Stimulated activated CD4-positive, alpha-beta T cell treated with anti-CD3 and anti-CD28 coated beads, Interleukin-15, amount 100 ng/mL, for 1 hour (primary cell): ENCODE measurements at places on chromosomes 12 and 14.

DNA sequence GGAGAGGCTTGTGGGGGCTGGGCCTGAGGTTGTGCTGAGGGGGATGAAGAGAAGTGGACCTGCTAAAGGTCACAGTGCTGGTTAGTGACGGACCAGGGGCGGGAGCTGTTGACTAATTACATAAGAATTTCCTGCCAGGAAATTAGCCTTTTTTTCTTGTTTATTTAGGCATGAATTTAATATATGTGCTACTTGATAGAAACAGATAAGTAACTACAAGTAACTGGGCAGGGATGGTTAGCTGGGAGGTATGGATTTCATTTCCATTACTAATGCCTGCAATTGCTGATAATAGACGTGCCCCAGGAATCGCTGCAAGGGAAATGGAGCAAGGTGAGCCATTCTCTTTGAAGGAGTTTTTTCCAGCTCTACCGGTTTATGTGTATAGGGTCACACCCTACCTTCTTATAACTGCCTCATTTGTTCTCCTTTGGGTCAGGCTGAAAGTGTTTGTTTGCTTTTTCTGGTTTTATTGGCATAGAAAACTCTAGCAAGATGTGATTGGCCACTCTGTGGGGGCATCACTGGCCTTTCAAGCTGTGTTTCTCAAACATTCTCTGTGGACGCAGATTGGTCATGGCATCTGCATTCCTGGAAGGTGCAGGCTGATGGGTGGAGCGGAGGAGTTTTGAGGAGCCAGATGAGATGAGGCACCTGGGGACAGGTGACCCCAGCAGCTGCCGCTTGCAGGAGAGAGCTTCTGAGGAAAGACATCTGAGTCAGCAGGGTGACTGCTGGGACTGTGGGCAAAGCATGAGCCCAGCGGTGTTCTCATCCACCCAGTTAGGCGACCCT is 19.0 kb upstream of the GPRC5A start:
- no peak for DNase-seq

DNA sequence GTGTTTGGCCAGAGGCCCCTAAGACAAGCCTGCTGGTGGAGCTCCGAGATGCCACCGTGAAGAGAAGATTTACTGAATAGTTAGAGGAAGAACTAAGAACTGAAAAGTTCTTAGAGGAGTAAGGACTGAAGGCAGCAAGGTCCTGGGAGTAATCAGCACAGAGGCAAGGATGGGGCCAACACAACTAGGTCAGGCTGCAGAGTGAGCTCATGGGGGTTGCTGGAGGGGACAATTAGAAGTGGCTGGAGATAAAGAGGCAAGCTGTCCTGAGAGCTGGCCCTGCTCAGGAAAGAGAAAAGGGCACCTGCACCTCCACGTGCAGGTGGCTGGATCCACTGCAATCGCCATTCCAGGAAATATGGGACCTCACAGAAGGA is 52.7 kb downstream of the NFKBIA start:
- DNase-seq: no peak

DNA sequence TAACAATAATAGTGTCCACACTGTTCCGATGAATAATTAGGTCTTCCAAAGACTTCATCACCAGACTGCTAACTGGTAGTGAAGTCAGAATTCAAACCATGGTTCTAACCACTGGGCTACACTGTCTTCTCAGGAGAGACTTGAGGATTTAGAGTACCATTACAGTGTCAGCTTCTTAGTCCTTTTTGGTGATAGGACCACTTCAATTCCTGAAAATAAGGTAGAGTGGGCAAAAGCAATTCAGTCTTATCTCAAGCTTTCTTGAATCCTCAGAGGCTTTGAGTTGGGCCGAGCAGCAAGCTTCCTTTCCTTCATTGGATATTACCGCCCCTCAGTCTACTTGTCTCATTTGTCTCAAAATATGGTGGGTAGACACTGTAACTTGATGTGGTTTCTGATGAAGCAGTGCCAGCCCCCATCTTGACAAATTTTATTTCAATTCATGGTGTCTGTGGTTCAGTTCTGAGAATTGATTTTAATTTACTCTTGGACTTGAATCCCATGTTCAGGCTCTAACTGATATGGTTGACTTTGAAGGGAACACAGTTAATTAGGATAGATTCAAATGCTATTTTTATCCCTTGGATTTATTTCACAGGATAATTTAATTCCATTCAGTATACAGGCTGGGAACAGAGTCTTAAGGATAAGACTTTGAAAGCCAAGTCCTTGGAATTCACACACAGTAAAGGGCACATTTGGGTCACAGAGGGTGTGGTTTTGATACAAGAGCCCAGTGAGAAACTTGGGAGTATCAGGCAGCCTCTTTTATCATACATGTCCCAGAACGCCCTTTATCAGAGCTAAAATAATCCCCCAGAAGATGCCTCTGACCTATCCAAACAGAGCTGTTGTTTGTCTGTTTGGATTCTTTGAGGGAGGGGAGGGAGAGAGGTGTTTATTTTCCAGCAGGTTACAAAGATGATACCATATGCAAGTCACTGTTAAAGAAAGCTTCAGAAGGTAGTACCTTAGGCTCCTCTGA is 167.3 kb downstream of the PRKCH start:
- no peak for DNase-seq

- DNase-seq: no peak
These were observed 28.3 kb downstream of the VDR start for GRCh38 chr12:47876440-47876960.

DNA sequence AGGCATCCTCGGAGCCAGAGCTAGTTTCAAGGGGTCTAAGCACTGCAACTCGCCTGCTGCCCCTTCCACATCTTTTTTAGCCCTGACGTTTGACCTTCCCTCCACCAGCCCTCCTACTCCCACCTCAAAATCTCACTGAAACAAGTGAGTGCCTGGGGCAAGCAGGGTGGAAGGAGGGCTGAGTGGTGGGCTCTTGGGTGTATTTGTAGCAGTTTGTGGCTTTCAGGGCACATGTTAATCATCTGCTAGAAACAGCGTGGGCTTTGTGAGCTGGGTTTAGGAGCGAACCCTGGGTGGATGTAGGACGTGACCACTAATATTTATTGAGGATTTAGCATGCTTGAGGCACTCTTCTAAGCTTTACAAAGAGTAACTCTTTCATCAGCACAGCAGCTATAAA is 390.3 kb downstream of the GRIN2B start:
- no peak for DNase-seq
